ENCODE measurements at places on chromosomes 4 and X.

DNA sequence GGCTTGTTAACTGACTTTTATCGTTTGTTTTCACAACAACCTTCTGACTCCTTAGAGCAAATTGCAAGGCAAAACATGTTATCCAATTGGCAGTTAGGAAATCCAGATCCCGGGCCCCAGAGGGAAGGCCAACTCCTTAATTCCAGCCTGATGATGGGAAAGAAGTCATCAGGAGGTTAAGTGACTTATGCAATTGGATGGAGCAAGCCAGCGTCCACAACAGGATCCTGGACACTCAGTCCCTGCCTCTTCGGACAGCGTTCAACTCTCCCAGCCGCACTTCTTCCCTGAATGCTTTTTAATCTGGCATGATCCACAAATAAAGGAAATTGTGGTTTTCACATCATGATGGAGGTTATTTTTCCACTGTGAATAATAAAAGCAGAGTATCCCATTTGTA lies 310.1 kb downstream of the RAB28 start:
- DNase-seq = no peak

GRCh38 chr4:118373614-118374255 lies 20.9 kb upstream of the PRSS12 start:
- DNase-seq = no peak

- peak; percentile 41 for DNase-seq
These were observed 64.2 kb downstream of the SPINK2 start for GRCh38 chr4:56757261-56757746.

- DNase-seq = no peak
These were observed 350.1 kb downstream of the GRXCR1 start for GRCh38 chr4:43242606-43243005.

GRCh38 chr4:148052448-148052847 lies 320.6 kb downstream of the ARHGAP10 start:
- DNase-seq = peak; percentile 57

GRCh38 chr4:179867300-179867878 lies 2375.8 kb upstream of the TENM3 start:
- DNase-seq = peak; percentile 18

- DNase-seq = no peak
These were observed 272.9 kb downstream of the CFAP299 start for GRCh38 chr4:80608281-80608980.

- no peak for DNase-seq
These were observed 1231.3 kb upstream of the ADGRL3 start for GRCh38 chr4:59968796-59969195.

GRCh38 chr4:119587796-119588195 lies 40.8 kb downstream of the PDE5A start:
- DNase-seq = no peak

GRCh38 chrX:7159149-7159861 lies 11.4 kb upstream of the PUDP start:
- no peak for DNase-seq
